ENCODE measurements at places on chromosomes 3 and 15.

DNA sequence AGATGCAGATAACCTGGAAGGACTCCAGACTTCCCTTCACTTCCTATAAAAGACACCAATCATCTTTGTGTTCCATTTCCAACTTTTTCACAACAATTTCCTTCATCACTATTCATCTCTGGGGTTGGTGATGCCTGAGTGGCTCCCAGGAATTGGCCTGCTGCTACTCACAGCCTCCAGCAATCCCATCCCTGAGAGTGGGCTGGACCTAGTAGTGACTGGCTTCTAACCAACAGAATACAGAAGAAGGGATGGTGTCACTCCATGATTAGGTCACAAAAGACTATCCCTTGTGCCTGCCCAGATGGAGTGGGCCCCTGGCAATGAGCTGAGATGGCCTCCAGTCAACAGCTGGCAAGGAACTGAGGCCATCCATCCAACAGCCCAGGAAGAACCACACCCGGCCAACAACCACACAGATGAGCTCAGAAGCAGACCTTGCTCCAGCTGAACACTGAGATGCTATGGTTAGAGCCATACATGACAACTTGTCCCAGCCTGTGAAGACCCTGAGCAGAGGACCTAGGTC is 20.9 kb downstream of the OCA2 start:
- DNase-seq: no peak

GRCh38 chr3:159266779-159267178 is 464.9 kb downstream of the MFSD1 start:
- DNase-seq: peak; percentile 59

DNA sequence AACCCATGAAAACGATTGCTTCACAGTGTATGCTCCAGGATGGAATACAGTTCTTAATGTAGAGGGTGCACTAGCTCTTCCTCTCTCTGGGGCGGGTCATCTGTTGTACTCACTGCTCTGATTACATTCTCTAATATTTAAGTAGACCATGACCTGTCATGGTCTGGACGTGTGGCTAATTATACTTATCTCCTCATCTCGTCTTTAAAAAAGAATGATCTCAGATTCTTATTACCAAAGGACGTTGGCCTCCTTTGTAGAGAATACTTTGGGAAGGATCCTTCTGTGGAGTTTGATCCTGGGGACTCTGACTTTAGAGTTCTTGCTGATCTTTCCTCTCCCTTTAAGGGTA is 48.4 kb upstream of the TRAK1 start:
- no peak for DNase-seq

GRCh38 chr3:133933097-133934024 is 37.7 kb upstream of the RAB6B start:
- no peak for DNase-seq

GRCh38 chr3:71690341-71690841 is 34.8 kb downstream of the EIF4E3 start:
- no peak for DNase-seq

DNA sequence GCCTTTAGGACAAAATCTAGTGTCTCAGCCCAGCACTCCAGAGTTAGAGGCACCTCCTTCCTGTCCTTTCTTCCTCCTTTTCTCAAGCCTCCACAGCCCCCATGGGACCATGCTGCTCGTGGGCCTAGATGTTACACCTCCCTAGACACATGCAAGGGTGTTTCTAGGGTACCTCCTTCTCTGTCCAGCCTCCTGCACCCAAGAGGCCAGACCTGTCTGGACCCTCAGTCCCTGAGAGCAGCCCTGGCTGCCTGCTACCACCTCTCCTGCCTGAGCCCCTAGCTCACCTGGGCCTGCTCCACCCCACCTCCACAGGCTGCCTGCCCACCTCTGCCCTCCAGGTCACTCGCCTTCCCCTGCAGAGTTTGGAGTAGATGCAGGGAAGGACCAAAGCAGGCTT is 5.2 kb downstream of the LOXL1 start:
- DNase-seq: no peak

DNA sequence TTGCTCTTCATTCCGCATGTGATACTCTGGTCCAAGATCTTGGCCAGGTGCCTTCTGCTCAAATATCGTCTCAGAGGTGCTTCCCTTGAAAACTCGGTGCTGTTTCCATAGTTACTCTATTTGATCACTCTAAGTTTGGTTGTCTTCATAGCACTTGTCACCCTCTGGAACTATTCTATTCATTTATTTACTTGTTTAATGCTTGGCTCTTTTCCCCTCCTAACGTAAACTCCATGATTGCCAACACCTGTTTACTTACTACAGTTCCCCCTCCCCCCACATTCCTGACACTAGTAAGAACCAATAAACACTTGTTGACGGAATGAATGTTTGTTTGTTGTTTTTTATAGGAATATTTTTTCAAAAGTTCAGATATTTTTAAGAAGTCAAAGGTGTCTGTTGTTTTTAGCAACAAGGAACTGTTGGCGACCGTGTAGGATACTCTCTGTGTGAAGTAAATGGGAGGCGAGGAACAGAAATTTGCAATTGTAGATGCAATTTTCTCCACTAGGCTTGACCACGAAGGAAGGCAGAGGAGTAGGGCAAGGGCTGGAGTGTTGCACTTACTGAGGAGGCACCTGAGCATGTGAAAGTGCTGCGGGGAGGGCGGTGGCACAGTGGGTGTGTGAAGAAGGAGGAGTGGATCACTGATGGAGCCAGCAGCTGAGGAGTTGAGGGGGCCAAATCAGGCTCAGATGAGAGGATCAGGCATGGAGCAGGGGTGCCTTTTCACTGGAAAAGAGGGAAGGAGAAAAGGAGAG is 48.4 kb downstream of the MOBP start:
- no peak for DNase-seq

GRCh38 chr3:139455206-139455605 is 21.1 kb downstream of the RBP2 start:
- DNase-seq: no peak

DNA sequence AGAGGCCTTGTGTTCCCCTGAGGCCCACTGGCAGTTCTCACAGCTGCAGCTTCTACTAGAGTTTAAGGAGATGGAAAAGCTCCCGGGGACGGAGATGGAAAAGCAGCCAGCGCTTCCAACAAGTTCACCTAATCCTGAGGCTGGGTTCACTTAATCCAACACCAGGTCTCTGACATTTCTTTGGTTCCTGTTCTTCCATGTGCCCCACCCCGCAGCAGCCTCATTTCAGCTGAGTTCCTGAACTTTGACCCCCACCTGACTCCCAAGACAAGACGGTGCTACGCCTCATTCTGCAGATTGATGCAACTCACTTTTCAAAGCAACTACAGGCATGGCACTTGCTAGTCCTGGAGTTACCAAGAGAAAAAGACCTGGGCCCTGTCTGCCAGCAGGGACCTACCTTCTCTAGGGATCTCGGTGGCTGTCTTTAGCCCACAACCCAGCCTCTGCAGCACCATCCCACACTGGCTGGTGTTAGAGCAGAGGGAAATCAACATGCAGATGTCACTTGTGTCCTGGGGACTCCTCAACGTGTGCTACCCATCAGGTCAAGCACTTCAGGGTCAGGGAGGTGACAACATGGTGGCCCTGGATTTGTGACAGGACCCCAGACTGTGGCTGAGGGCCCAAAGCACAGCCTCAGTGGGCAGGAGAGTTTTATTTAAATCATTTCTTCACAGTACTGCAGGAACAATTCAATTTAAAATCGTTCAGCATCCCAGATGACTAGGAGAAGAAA is 406.1 kb downstream of the VPS13C start:
- DNase-seq: no peak

GRCh38 chr15:69931156-69931555 is 166.6 kb downstream of the TLE3 start:
- DNase-seq: no peak

DNA sequence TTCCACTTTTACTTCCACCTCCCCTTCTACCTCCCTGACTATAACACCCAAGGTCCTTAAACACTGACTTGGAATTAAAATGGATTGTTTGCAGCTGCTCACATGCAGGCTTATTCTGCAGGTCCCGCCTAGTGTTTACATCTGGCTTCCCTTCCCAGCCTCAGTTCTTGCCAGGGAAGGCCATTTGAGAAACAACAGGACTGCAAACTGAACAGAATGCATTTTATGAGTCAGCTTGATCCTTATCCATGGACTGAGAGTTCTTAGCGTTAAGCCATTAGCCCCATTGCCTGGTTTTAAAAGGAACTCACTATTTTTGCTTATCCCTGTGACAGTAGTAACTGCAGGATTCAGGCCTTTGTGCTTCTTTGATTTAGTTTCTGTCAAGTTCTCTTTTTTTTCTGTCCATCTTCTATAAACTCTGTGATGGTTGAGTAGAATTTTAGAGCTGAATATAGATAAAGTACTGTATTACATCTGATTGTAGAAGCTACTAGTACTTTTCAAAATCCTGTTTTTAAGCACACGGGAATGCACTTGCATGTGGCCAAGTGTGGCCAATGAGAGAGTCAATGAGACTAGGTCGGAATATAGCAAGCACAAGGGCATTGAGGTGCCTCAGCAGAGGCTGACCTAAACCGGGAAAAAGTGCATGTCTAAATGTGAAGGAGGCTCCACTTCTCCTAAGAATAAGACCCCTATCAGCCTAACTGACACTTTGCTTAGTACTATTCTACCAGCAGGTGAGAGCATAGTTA is 106.4 kb downstream of the TUSC7 start:
- DNase-seq: no peak

GRCh38 chr15:77031376-77032050 is 36.6 kb downstream of the PSTPIP1 start:
- DNase-seq: no peak

DNA sequence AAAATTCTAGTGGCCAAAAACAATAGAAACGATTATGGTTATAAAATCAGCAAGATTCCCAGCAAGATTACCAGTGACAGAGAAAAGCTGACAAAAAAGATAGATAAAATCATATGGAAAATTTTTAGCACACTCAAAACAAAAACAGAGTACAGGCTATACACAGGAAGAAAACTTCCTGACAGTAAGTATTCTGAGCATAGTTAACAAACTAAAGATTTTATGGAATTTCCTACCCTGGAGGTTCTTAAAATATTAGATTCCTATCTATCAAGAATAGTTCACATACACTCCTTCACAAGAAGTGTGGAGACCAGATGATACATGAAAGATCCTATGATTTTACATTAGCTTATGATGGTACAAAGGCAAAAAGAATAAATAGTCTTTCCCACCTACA is 50.8 kb downstream of the ZNF148 start:
- no peak for DNase-seq

DNA sequence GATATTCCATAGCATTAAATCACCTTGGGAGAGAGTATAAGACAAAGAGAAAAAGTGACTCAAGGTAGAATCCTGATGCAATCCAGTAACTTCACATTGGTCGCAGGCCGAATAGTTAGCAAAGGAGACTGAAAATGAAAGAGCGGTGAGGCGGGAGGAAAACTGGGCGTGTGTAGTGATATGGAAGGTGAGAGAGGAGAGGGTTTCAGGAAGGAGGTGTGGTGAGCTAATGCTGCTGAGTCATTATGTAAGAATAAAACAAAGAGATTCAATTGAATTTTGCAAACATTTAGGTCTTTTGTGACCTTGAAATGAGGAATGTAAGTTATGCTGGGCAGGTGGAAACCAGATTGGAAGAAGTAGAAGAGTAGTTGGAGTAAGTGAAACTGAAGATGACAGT is 235.3 kb downstream of the C3orf38 start:
- no peak for DNase-seq

GRCh38 chr3:49719214-49719884 is at the start of gene AMIGO3:
Gene AMIGO3, minus strand, starts transcription at chr3:49719684. Its CDS starts 219 bp downstream, at chr3:49719465.
- DNase-seq: peak; percentile 87

DNA sequence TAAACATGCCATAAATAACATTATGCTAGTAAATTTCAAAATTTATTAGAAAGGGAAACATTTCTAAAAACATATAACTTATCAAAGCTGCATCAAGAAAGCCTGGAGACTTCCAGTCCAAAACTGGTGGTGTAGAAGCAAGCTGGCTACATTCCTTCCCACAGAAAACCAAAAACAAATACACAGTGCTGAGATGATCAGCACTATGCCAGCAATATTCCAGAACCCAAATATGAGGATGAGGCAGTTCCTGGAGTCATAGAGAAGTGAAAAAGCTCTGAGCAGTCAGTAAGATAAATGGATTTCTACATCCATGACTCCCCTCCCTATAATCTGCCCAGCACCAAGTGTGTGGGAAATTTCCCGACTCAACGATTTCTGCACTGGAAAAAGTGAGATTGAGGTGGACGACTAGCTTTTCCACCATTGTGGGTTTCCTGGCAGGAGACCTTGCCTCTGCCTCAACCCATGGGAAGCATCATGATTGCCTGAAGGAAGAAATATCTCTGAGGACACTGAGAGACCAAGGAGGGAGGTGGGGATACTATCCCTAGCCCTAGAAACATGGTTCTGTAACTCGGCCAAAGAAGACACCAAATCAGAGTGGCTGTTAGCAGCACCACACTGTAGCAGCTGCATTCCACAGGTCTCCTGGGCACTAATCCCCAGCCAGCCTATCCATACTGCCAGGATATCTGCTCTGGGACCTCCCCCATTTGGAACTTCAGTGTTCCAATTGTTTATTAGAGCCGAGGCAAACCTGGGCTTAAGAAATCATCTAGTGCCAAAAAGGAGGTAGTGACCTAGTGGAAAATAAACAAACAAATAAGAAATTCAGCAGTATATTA is 11.8 kb upstream of the CLN6 start:
- no peak for DNase-seq

DNA sequence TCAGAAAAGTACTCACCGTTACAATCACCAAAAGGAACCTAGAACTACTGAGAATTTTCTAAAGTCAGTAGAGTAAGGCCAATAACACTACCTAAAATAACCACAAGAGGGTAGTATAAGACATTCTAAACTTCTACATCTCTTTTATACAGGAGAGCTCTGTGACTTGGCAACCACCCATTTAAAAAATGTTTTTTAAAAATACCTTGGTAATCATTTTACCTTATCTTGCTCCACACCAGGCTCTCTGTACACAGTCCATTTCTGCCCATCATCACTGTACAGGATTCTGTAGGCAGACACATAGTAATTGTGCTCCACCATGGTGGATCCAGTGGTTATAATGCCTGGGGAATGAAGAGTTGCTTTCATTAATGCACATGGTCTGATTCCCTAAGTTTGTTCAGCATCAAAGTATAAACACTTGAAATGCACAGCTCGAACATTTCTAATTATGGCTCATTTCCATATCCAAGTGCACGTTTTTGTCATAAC is 54.5 kb downstream of the ST3GAL6 start:
- peak; percentile 29 for DNase-seq

GRCh38 chr15:58932710-58933280 is 684 bp downstream of the SLTM start:
- DNase-seq: no peak

DNA sequence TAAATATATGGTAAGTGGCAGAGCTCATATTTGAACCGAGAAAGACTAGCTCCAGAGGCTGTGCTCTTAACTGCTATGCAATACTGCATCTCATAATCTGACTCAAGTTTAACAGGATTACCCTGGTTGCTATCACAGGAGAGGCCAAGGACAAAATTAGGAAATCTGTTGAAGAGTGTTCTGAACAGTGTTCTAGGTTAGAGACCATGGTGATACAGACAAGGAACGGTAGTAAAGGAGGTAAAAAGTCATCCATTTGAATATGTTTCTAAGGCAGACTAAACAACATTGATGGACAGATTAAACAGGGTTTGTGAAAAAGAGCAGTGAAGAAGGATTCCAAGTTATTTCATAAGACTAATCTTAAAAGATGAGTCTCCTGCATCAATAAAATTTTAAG is 22.1 kb downstream of the PLOD2 start:
- no peak for DNase-seq

Measured in neuronal stem cell (in vitro differentiated cells).